Astrocyte (in vitro differentiated cells and primary cell): ENCODE measurements at places on chromosomes 5 and 9. TPM values are rescaled to one million over a fixed set of nuclear protein-coding genes. Genes with fewer than 3 reads are reported as not detected.
A peak's percentile ranks its signal among the peaks of the same experiment; 100 is the strongest.

GRCh38 chr9:115770521-115770920, 383.1 kb upstream of the PAPPA start:
- peak; percentile 27 for DNase-seq

- peak; percentile 61 for DNase-seq
Observed at GRCh38 chr9:125663127-125663526, 43.9 kb downstream of the MAPKAP1 start.

The LYSMD3 gene
- total RNA-seq, result 25.4 and 26.9 TPM in 2 replicates

DNA sequence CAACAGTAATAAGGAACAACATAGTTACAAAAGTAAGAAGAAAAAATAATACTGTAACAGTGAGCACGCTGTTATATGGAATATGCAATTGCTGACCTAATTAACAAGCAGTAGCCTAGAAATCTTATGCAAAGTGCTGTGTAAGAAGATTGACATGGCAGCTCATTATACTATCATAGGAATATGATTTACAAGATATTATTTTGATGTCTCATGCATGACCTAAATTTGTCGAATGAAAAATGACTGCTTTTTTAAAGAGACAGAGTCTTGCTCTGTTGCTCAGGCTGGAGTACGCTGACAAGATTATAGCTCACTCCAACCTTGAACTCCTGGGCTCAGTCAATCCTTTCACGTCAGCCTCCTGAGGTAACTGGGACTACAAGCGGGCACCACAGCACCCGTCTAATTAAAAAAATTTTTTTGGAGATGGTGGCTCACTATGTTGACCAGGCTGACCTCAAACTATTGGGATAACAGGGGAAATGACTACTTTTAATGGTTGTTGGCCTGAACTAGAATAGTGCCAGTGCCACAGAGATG, 10.5 kb downstream of the RAD23B start:
- no peak for DNase-seq

The ECSCR gene
- total RNA-seq, result 0.96 and 1.00 TPM in 2 replicates

The NTNG2 gene
- 2.4 and 2.5 TPM in 2 replicates for total RNA-seq

DNA sequence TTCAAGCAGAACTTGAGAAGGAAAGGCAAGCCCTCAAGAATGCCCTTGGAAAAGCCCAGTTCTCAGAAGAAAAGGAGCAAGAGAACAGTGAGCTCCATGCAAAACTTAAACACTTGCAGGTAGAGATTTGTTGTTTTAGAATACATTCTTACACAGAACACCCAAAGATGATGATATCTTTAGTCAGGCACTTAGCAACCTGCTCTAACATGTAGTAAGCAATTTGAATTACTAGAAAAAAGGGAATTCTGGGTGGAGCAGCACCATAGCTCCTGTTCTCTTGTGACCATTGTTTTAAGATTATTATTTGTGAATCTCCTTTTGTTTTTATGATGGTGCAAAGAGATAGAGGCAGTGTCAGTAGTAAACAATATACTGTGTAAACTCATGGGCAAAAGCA, 63.1 kb downstream of the RAB14 start:
- no peak for DNase-seq

DNA sequence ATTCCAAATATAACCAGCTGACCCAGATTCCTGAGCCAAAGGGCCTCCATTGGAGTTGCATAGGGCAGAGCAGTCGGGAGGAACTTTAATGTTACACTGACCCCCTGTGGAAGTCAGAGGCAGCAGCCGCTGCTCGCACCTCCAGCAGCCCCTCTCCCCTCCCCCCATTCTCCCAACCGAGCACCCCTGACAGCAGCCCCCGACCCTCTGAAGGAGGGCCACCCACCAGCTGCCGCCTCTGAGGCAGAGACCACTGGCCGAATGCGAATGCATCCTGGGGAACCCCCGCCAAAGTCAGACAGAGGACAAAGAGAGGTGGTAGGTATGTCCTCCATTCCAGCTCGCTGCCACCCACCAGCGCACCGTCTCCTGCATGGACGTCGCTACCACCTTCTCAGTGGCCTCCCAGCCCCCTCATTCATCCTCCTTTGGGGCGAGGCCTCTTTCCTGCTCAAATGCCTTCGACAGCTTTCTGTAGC, 231.0 kb downstream of the CDK5RAP2 start:
- peak; percentile 24 for DNase-seq

The IL33 gene
- not detected in 2 replicates for total RNA-seq

The TMC1 gene
- 0.10 TPM in 1 of 2 replicates, not detected in the other for total RNA-seq

DNA sequence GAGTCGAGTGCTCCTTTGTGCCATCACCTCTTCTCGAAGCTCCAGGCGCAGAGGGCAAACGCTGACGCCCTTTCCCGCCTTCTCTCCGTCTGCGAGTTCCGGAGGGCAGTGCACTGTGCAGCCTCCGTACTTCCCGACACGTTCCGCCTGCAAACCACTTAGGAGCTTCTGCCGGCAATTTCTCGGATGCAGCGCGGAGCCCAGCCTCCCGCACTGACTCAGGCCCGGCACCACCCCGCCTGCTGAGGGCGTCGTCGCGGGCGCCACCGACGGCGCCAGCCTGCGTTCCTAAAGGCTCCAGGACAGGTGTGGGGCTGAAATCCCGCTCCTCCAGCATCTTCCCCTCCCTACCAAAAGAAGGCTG, 9.3 kb upstream of the TRIM36 start:
- DNase-seq, result no peak

DNA sequence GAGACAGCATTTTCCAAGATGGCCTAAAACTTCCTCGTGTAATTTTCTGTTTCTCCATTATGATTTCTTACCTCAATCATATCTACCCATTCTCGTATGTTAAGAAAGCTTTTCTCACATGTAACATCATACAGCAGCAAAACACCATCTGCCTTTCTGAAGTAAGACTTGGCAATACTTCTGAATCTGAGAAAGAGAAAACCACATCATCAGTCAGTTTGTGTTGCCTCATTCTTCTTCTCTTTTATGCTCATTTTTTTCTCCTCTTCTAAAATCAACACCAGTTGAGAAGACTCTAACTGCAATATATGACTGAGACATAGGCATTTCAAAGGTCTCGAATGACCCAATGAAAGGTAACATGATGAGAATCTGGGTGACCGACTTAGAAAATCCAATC, 66.0 kb downstream of the RASEF start:
- peak; percentile 83 for DNase-seq

The TMEM232 gene
- 1.4 and 1.7 TPM in 2 replicates for total RNA-seq

GRCh38 chr9:121283856-121284732, 16.1 kb downstream of the GSN start:
- no peak for DNase-seq

The CDX1 gene
- total RNA-seq, result 0.50 TPM in 1 of 2 replicates, not detected in the other

DNA sequence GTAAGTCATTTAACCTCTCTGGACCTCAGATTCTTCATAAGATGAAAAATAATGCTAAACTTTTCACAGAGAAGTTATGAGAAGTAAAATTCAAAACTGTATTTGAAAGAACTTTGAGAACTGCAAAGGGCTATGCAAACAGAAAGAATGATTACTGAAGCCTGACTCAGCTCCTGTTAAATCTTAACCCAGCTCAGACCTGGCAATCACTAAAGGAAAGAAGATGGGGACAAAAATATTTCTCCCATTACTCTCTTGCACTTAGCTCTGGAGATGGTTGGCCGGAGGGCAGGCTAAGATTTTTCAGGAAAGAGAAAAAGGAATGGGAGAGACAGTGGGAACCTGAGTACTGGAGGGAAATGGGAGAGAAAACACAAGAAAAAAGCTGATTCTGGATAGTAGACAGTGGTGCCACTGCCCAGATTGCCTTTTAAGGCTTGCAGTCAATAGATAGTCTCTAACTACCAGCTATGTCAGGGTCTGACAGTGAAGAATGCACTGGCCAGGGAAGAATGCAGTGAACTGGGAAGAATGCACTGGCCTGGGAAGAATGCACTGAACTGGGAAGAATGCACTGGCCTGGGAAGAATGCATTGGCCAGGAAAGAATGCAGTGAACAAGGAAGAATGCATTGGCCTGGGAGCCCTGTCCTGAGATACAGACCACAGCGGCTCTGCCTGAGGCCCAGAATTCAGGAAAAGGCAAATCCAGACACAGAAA, 25.2 kb upstream of the CEMIP2 start:
- DNase-seq, result peak; percentile 85

GRCh38 chr5:149824120-149824519, 94.0 kb downstream of the PPARGC1B start:
- DNase-seq, result no peak

The CYLC2 gene
- not detected in 2 replicates for total RNA-seq
